Activated T-helper 2 cell treated with anti-CD3 and anti-CD28 coated beads, Interferon-gamma antibody, Interleukin-2, Interleukin-4, amounts not matched to agents 10 μg/mL and 5 μg/mL and 100 μg/mL, durations not matched to agents 14 hours and 24 hours and 36 hours (primary cell): ENCODE measurements at places on chromosomes 4 and X.

DNA sequence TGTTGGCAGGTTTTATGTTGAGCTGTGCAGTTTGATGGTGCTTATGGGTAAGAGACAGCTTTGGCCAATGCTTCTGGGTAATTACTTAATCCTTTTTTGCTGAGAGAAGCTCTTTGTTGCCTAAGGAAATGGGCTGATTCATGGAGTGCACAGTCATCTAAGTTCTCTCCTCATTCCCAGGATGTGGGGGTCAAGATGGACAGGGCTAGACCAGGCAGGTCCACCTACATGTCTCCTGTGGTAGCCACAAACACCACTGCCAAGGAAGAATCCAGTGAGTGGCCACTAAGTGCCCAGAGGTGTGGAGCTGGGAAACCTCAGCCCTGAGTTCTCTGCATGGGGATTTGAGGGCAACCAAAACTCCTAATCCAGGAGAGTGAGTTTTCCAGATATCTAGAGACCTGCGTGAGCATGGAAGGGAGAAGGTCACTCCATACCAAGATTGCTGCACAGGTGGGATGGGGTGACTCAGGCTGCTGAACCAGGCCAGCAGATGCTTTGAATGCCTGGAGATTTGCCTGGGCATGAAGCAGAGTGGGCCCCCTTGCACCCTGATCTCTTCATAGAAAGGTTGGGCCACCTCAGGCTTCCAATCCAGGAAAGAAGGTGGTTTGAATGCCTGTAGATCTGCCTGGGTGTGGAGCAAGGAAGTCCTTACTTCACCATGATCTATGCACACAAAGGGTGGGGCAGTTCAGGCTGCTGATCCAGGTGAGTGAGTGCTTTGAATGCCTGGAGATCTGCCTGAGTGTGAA, 234.8 kb upstream of the GNPDA2 start:
- no peak for DNase-seq
- no peak overlapping the region for H3K4me3 ChIP-seq
- no peak overlapping the region for H3K27ac ChIP-seq
- no peaks in the 10 kb centered on the region for H3K27me3 ChIP-seq
- H3K36me3 ChIP-seq: no peaks in the 10 kb centered on the region

DNA sequence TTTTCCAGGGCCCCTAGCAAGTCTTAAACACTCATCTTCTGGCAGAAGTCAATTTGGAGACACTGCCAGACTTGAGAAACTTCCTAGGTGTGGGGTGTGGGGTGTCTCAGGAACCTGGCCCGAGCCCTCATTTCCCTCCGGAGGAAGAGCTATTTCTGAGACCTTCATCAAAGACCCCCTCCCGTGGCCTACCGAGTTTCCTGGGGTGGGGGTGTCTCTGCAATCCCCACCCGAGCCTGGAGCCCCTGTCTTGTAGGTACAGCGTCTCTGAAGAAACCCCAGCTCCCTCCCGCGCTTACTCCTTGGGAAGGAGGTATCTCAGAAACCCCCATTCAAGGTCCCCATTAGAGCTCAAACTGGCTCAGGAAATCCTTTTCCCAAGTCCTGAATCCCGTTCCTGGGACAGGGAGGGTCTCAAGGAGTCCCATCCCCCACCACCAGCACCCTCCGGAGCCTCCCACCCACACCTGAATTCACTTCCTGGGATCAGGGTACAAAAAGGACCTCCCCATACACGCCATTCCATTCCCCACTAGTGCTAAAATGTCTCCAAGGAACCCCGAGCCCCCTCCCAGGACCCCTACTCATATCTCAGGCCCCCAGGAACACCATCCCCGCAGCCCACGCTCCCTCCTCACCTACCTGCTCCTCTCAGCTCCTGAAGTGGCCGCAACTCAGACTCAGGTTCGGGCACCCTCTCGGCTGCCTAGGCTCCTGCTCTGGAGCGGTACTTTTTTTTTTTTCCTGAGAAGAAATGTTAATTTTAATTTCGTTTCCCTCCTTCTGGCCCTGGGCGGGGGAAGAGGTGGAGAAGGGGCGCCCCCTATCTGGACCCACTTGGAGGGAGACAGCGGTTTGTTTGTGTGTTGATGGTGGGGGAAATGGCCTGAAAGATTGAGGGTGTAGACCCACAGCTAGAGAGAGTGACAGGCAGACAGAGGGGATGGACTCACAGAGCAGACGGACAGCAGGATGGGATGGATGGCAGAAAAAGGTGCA, 1.1 kb downstream of the SLC38A5 start:
- H3K27me3 ChIP-seq: no peaks in the 10 kb centered on the region
- H3K4me1 ChIP-seq: peaks cover 28% of the 10 kb centered on the region
- H3K27ac ChIP-seq: peak overlapping the region; percentile 93

DNA sequence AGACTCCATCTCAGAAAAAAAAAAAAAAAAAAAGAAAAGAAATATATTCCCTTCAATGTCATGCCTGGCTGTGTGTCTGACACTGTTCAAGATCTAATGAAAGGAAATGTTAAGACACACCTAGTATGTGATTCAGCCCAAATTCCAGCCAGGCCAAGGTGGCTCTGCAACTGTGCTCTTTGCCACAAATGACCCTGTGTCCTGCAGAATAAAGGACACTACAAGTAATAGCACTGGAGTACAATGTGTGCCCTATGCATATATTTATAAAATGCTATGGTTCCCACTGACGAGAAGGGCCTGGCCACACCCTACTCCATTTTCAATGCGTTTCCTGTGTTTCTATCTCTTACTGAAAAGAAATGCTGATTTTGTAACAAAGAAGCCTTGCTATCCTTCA, 98.0 kb upstream of the SORBS2 start:
- no peaks in the 10 kb centered on the region for H3K36me3 ChIP-seq
- H3K27ac ChIP-seq: no peak overlapping the region
- no peak overlapping the region for H3K4me3 ChIP-seq
- no peaks in the 10 kb centered on the region for H3K27me3 ChIP-seq

GRCh38 chr4:98803251-98803650, 125.7 kb downstream of the EIF4E start:
- DNase-seq: no peak
- H3K36me3 ChIP-seq: no peaks in the 10 kb centered on the region
- H3K4me3 ChIP-seq: no peak overlapping the region
- H3K27ac ChIP-seq: no peak overlapping the region
- peaks cover 4% of the 10 kb centered on the region for H3K4me1 ChIP-seq

- H3K36me3 ChIP-seq: peaks cover 75% of the 10 kb centered on the region
- peak overlapping the region; percentile 4 for H3K4me3 ChIP-seq
- H3K4me1 ChIP-seq: peaks cover 58% of the 10 kb centered on the region
- peak; percentile 19 for DNase-seq
Observed at GRCh38 chr4:7828011-7828720, 111.5 kb downstream of the AFAP1 start.

DNA sequence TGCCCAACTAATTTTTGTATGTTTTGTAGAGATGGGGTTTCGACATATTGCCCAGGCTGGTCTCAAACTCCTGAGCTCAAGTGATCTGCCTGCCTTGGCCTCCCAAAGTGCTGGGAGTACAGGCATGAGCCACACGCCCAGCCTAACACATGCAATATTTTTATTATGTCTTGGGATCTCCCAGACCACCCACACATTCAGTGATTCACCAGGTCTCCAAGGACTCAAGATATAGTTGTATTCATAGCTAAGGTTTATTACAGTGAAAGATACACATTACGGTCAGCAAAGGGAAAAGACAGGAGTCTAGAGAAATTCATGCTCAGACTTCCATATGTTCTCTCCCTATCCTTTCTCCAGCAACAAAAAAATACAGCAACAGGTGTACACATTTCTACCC, 25.5 kb upstream of the FAM120C start:
- H3K4me1 ChIP-seq: no peaks in the 10 kb centered on the region
- DNase-seq: no peak
- no peak overlapping the region for H3K27ac ChIP-seq

GRCh38 chr4:177250056-177250696, 59.5 kb upstream of the NEIL3 start:
- H3K36me3 ChIP-seq: no peaks in the 10 kb centered on the region
- peaks cover 21% of the 10 kb centered on the region for H3K4me1 ChIP-seq
- no peak overlapping the region for H3K27ac ChIP-seq
- no peak overlapping the region for H3K4me3 ChIP-seq
- H3K27me3 ChIP-seq: peaks cover 3% of the 10 kb centered on the region

GRCh38 chrX:38654302-38654701, 93.0 kb downstream of the TSPAN7 start:
- H3K4me3 ChIP-seq: no peak overlapping the region
- H3K4me1 ChIP-seq: no peaks in the 10 kb centered on the region
- H3K36me3 ChIP-seq: no peaks in the 10 kb centered on the region

DNA sequence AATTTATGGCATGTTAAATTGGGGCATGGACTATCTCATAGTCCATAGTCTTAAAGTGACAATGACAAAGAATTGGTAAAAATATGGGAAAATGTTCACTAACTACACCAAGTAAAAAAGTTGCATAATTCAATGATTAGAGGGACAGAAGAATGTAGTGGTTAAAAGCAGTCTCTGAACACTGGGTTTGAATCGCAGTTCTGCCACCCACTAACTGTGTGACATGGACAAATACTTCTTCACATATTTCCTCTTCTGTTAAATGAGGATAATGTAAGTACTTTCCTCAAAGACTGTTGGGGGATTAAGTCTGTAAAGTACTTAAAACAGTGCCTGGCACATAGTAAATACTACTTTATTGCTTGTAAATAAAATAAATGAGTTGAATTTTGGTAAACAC, 15.3 kb downstream of the COQ2 start:
- no peaks in the 10 kb centered on the region for H3K27me3 ChIP-seq
- peaks cover 40% of the 10 kb centered on the region for H3K4me1 ChIP-seq
- no peak overlapping the region for H3K27ac ChIP-seq
- no peak overlapping the region for H3K4me3 ChIP-seq
- no peak for DNase-seq

GRCh38 chr4:184091986-184092385, 125.7 kb downstream of the ENPP6 start:
- no peak overlapping the region for H3K27ac ChIP-seq
- H3K27me3 ChIP-seq: peaks cover 10% of the 10 kb centered on the region
- DNase-seq: no peak
- no peaks in the 10 kb centered on the region for H3K36me3 ChIP-seq
- H3K4me3 ChIP-seq: no peak overlapping the region

- H3K27me3 ChIP-seq: peaks cover 11% of the 10 kb centered on the region
- H3K4me3 ChIP-seq: no peak overlapping the region
- H3K4me1 ChIP-seq: no peaks in the 10 kb centered on the region
Observed at GRCh38 chr4:165433529-165433928, 54.7 kb downstream of the CPE start.

- peaks cover 23% of the 10 kb centered on the region for H3K36me3 ChIP-seq
- no peaks in the 10 kb centered on the region for H3K27me3 ChIP-seq
- no peak overlapping the region for H3K27ac ChIP-seq
Observed at GRCh38 chrX:2336181-2336580, 164.6 kb downstream of the DHRSX start.

GRCh38 chr4:153474251-153474650, 8.1 kb downstream of the TMEM131L start:
- H3K27ac ChIP-seq: no peak overlapping the region

DNA sequence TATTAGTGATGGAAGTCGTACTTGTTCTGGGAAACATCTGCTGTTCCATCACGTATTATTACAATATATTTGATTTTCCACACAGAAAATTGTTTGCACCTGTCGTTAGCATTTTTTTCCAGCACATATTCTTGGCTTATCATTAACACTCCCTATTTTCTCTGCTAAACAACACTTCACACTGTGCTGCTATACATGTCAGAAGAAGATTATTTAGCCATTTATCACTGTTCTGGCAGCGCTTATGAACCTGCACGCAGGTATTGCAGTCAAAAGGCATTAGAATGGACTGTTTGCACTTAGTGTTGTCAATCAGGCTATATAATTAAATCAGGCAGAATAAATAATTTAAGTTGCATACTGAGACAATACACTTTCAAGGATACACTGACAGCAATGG, 218.6 kb downstream of the CHM start:
- DNase-seq: no peak
- H3K36me3 ChIP-seq: no peaks in the 10 kb centered on the region
- no peak overlapping the region for H3K27ac ChIP-seq
- no peak overlapping the region for H3K4me3 ChIP-seq
- H3K27me3 ChIP-seq: no peaks in the 10 kb centered on the region

DNA sequence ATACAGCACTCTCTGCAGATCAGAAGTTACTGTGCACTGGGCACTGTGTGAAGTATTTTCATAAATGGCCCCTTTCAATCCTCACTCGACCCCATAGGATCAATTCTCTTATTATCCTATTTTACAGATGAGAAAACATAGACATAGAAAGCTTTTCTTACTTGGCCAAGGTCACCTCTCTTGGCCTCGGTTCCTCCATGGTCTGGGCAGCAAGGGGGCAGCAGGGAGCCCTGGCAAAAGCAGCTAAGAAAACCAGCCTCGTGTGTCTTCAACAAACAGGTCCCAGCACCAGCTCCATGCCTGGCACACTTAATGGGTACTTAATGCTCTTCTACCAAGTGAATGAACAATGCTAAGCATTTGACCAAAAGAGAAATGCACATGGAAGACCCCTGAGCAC, 34.4 kb downstream of the BST1 start:
- H3K27ac ChIP-seq: no peak overlapping the region
- DNase-seq: no peak
- no peak overlapping the region for H3K4me3 ChIP-seq
- no peaks in the 10 kb centered on the region for H3K27me3 ChIP-seq
- H3K4me1 ChIP-seq: peaks cover 42% of the 10 kb centered on the region

DNA sequence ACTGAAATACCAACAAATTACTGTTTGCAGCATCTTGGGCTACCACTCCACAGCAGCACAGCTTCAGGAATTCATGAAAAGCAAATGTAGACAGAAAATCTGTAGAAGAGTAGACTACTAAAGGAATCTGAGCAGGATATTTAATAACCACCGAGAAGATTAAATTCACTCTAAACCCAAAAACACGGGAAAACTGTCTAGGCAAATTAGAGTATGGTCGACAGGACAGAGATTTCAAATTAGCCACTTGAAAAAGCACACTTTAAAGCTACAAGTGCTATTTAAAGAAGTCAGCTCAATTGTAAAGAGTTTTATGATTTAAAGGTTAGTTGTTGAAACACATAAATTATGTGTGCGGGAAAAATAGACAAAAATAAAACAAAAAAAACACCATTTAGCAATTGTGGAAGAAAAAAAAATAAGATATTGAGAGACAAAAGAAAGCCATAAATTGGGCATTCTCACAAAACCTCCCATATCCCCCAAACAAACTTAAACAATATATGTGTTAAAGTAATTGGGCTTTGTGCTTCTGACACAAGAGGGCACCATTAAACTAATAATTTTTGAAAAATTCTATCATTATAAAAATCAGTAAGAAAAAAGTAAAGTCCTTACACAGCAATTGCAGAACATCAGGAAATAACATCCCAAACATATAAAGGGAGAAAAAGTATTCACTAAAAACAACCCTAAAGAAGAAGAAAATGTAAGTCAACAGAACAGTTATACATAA, 880.8 kb downstream of the TECRL start:
- no peaks in the 10 kb centered on the region for H3K4me1 ChIP-seq
- no peaks in the 10 kb centered on the region for H3K27me3 ChIP-seq
- H3K4me3 ChIP-seq: no peak overlapping the region
- H3K27ac ChIP-seq: no peak overlapping the region
- H3K36me3 ChIP-seq: no peaks in the 10 kb centered on the region
